ENCODE measurements at places on chromosomes 1 and 21.

GRCh38 chr1:33367485-33368405, 46.8 kb upstream of the A3GALT2 start:
- peak; percentile 84 for ATAC-seq

- no peak for ATAC-seq
Measured at GRCh38 chr1:102184477-102184876, 187.8 kb upstream of the OLFM3 start.

GRCh38 chr1:3490046-3490745, 35.7 kb downstream of the ARHGEF16 start:
- ATAC-seq = no peak

DNA sequence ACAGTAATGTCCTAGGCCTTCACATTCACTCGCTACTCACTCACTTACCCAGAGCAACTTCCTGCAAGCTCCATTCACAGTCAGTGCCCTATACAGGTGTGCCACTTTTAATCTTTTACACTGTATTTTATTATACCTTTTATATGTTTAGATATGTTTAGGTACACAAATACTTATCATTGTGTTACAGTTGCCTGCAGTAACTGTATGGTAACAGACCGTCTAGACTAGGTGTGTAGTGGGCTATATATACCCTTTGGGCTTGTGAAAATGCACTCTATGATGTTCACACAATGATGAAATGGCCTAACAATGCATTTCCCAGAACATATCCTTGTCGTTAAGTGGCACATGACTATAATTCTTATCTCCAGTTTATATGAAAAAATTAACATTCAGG, 204.5 kb upstream of the HMCN1 start:
- no peak for ATAC-seq

- ATAC-seq = no peak
Measured at GRCh38 chr1:180199018-180199417, 31.0 kb upstream of the LHX4 start.

GRCh38 chr21:43191521-43191920, 22.7 kb downstream of the CRYAA start:
- ATAC-seq = no peak

DNA sequence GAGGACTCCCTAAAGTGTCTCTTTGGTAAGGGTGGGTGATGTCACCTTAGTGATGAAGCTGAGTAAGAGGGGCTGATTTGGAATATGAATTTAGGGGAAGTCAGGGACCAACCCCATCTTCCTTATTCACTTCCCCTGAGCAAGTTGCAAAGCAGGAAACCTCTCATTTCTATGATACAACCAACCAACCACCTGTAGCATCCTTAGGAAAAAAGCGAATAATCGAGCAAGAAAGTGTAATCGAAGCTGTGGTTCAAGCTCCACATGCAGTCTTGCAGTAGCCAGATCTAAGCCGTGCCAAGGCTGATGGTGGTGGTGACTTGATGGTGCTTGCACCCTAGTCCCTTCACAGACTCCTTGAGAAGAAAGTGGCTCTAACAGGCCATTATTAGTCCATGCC, 3.2 kb downstream of the TEX35 start:
- no peak for ATAC-seq

DNA sequence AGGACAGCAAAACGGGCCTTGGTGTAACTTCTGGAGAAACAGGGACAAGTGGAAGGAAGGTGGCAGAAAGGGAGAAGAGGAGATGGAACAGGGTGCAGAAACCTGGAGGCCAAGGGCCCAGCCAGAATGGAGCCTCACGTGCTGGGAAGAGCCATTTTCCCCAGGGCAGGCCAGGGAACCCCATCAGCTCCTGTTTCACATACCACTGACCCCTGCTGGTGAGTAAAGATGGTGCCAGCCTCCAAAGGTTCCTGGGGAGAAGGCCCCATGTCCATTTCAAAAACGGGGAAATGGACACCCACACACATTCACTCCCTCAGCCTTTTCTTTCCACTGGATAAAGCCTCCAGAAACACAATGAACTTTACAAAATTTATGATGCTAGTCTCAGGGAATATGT, 57.6 kb upstream of the JUN start:
- no peak for ATAC-seq

DNA sequence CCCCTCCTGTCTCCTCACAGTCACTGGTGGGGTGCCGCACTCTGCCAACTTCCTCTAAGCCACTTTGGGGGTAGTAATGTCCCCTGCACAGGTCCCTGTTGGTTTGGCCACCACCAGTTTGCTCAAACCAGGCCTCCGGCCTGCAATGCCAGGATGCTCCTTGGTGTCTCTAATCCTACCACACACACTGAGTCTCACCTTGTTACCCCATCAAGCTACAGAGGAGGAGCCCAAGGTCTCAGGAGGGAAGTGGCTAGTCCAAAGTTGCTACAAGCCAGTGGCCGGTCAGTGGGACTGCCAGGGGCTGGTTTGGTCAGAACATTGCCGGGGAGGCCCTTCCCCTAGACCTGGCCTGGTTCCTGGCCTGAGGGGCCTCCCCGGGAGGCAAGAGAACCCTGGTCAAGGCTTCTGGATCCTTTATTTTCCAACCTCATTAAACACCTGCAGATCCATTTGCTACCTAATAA, 21.5 kb upstream of the LRP8 start:
- ATAC-seq = no peak

DNA sequence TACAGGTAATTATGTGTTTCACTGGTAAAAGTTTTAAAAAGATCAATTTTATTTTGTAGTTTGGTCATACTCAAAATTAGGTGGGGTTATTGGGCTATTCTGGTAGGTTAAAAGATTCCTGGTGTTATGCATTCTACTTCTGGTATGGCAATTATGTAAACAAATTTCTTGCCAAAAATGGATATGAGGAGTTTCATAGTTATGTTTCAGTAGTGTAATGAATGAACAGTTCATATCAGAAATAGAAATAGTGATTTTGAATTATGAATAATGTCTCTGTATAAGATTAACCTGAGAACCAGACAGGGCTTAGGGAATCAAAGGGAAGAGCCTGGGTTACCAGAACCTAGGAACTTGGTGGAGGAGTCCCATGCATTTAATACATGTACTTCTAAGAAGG, 15.9 kb downstream of the ATF6 start:
- ATAC-seq = no peak

DNA sequence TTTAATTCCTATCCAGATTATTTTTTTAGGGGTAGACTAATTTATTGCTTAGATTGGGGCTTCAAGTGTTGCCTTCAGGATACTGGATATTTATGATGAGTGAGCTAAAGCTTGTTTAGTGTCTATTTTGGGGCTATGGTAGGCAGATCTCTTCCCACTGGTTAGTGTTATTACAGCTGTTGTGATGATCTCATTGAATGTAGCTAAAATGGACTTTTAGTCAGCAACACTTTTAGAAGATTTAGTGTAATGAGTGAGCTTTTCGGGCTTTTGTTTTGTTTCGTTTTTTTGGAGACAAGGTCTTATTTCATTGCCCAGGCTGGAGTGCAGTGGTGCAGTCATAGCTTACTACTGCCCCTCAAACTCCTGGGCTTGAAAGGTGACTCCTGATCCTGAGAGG, 14.2 kb downstream of the THRAP3 start:
- ATAC-seq = no peak

DNA sequence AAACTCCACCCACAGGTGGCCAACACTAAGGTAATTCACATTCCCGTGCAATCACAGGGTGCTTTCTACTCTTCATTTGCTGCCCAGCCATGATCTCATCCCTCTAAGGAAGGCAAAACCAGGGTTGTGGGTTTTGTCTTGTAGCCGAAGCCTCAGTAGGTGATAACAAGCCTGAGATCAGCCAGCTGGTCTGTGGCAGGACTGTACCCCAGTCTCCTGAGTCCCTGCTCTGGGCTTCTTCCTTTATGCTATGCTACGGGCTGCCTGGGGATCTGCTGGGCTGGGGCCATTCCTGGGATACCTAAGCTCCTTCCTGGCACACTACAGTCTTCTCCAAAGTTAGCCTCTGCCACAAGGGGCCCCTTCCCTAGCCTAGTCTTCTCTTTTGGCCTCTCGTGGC, 9.8 kb downstream of the PPFIA4 start:
- ATAC-seq = no peak

DNA sequence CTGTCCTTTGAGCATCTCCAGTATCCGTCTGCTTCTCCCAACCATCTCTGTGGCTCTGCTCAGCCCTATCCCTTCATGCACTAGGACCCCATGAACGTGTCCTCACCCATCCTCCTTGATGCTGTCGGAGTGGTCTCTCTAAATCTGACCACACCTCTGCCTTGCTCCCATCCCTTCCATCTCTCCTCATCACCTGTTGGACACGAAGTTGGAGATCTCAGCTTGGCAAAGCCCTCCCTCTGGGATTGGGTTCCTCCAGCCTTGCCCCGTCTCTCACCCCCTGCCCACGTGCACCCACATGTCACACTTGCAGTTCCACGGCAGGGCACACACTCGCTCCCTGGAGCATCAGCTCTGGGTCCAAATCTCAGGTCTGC, 135.7 kb downstream of the ACTL8 start:
- ATAC-seq = no peak

DNA sequence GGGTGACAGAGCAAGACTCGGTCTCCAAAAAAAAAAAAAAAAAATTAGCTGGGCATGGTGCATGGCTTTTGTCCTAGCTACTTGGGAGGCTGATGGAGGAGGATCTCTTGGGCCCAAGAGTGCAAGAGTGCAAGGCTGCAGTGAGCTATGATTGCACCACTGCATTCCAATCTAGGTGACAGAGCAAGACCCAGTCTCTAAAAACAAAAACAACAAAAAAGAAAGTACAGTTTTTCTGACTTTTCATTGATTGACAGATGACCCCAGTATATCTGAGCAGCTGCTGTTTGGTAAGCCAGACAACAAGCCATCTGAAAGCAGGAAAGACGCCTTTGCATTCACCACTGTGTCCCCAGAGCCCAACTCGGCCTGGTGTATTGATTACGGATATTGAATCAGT, 10.9 kb upstream of the DPT start:
- ATAC-seq = no peak

DNA sequence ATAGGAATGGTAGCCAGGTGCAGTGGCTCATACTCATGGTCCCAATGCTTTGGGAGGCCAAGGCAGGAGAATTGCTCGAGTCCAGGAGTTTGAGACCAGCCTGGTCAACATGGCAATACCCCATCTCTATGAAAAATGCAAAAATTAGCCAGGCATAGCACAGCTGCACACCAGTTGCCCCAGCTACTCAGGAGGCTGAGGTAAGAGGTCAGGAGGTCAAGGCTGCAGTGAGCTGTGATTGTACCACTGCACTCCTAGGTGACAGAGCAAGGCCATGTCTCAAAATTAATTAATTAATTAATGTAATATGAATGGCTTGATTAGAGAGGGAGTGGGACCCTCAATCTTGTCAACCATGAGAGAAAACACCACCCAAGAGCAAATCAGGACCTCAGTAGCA, 198.7 kb upstream of the DUSP10 start:
- ATAC-seq = no peak

- ATAC-seq = no peak
Measured at GRCh38 chr1:18012686-18013085, 94.9 kb upstream of the IGSF21 start.

DNA sequence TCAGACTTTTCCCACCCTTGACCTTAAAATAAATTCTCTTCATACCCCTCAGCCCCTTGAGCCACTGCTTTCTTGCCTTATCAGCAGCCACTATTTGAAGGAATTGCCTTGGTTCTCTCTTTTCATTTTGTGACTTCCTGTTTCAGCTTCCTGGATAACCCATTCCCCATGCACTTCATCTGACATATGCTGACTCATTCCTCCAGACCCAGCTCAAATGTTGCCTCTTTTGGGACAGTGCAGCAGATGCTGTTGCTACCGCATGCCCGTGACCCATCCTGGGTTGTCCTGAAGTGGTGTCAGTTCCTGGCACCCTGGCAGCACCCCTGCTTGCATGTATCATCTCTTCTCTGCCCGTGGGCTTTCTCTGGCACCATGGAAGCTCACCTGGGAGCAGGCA, 496.1 kb downstream of the PTPRU start:
- ATAC-seq = no peak

DNA sequence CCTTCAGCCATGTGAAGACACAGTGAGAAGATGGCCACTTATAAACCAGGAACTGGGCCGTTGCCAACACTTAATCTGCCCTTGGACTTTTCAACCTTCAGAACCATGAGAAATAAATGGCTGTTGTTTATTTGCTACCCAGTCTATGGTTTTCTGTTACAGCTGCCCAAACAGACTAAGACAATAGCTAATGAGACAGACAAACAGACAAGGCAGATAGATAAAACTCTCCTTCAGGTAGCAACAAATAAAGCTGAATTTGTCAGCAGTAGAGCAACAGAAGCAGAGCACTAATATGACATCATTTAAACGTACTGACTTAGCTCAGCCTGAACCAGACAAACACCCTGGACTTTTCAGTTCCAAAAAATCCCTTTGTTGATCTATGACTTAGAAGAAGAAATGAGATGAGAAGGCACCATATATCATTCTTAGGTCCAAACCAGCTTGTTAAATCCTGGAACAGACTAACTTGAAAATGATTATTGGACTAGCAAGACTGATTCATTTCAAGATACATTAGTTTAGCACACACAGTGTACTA, 27.0 kb downstream of the ZZZ3 start:
- no peak for ATAC-seq

DNA sequence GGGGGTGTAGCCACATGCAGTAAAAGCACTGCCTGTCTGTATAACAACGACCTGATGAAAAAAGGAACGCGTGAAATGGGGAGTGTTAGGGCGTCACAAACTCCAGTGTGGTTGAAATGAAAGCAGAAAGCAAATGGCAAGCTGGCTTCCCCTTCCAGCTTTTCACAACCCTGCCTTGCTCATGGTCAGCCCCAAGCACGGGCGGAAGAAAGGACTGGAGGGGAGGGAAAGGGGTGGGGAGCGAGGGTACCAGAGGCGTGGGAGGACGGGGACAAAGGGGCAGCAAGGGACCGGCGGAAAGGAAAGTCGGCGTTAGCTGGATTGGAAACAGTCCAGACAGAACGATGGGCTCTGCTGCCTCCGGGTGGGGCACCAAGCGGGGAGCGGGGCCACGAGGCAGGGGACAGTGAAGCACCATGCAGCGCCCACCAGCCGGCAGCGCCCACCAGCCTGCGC, 9.6 kb downstream of the VPS26C start:
- ATAC-seq = peak; percentile 79

- ATAC-seq = no peak
Measured at GRCh38 chr1:72037745-72038343, 244.5 kb downstream of the NEGR1 start.

DNA sequence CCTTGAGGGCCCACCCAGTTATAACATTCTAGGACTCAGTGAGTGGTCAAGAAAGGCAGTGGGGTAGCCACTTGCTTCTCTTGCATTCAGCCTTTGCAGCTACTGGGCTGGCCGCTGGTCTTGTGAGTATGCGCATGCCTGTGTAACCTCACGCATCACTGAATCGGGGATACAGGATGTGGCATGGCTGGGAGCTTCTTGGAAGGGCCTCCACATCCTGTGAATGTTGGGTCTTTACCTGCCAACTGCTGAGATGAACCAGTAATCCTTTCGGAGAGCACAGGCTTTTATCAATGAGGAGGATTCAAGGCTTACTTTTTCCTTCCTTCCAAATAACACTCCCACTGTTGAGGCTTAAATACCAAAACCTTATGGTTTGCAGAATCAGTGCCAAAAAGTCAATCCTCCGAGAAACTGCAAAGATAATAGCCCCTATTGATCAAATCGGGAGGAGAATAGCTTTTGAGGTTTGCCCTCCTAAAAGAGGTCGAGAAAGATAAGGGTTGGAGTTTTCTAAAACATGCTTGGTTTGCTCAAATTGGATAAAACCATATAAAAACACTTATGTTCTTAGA, 198.9 kb upstream of the UBE2U start:
- no peak for ATAC-seq

- no peak for ATAC-seq
Measured at GRCh38 chr1:53237638-53238037, 680 bp downstream of the MAGOH start.

Data from stimulated activated memory B cell treated with anti-CD40 and anti-IgM and Interleukin-4, amounts not matched to agents 10 μg/mL and 1 μg/mL and 100 μg/mL, for 72 hours (primary cell).